ENCODE measurements at places on chromosomes 5 and 9. TPM values are rescaled to one million over a fixed set of nuclear protein-coding genes. Genes with fewer than 3 reads are reported as not detected.

Gene RAPGEF1
- polyA plus RNA-seq = 9.0 TPM

Gene SLC6A7
- polyA plus RNA-seq = not detected

Gene MARVELD2
- polyA plus RNA-seq = 4.7 TPM

Gene DIPK1B
- 2.5 TPM for polyA plus RNA-seq

Gene GFRA3
- 0.32 TPM for polyA plus RNA-seq

Gene SMIM33
- 0.02 TPM for polyA plus RNA-seq

Gene IFNB1
- polyA plus RNA-seq = not detected
